NCI-H2081 treated with DMSO at 0.1 percent for 48 hours (cell line): ENCODE measurements at places on chromosomes 13 and 19.

- no peak for DNase-seq
Measured at GRCh38 chr13:19860884-19861655, 2.4 kb downstream of the ZMYM5 start.

DNA sequence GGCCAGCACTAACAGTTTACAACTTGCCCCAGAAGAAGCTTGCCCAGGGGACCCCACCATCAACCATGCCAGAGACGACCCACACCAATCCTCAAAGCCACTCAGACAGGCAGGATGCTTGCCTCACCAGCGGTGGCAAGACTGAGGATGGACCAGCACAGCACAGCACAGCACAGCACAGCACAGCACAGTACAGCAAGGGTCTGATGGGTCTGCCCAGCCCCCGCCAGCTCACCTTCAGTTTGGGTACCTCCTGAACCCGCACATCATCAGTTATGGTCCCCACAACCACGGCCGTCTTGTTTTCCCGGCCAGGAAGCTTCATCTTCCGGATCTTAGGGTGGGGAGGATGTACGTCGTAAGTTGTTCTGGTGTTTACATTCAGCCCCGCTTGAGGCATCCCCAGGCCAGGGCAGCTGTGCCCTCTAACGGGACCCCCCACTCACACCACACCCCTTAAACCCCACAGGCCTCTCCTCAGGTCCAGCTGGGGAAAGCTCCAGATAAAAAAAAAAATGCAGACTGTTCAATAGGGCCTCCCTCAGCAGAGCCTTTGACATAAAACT, 1.7 kb upstream of the FAM83E start:
- no peak for DNase-seq

DNA sequence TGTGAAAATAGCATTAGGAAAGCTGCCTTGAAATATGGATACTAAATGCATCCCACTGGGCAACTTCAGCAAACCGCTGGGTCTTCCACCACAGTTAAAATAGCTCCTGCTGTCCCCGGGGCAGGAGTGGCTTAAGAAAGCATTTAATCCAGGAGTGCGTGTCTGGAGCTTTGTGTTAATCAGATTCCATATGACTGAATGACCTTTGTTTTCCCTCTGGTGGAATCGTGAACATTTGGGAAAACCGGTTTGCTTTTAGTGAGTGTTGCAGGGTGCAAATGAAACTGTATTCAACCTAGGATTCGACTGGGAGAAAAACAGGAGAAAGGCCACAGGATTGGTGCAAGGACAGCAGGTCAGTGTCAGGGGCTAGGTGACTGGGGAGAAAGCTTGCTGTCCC, 237.6 kb upstream of the MAB21L1 start:
- no peak for DNase-seq

- no peak for DNase-seq
Measured at GRCh38 chr13:108304170-108305016, 34.9 kb downstream of the TNFSF13B start.

- no peak for DNase-seq
Measured at GRCh38 chr13:85436029-85436428, 363.2 kb downstream of the SLITRK6 start.

GRCh38 chr13:83065108-83065507, 817.2 kb downstream of the SLITRK1 start:
- DNase-seq, result no peak

GRCh38 chr19:33868076-33868735, 71.5 kb downstream of the KCTD15 start:
- DNase-seq, result no peak

- DNase-seq, result no peak
Measured at GRCh38 chr19:46828484-46828883, 22.2 kb downstream of the AP2S1 start.

- DNase-seq, result no peak
Measured at GRCh38 chr13:59088716-59089115, 1075.0 kb downstream of the DIAPH3 start.

DNA sequence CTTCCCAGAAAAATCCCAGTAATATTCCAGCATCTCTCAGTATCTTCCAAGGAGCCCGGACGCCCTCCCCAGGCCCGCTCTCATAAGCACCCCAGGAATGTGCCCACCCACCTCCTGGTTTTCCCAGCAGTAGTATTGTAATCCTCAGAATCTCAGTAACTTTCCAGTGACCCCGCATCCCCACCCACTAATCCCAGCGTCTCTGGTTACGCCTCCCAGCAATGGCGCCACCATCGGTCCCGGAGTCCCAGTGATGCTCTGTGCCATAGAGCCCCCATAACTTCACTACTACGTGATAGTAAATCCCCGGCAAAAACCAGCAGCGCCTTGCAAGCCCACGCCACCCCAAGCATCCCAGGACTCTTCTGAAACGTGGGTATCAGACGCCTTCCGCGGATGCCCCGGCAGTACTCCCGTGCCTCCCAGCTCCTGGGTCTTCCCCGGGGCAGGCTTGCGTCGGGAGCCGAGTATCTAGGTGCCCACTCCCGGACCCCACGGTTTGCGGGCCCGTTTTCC, 928 bp upstream of the PNPLA6 start:
- DNase-seq, result no peak

- DNase-seq, result no peak
Measured at GRCh38 chr13:37656247-37656940, 57.8 kb upstream of the POSTN start.

DNA sequence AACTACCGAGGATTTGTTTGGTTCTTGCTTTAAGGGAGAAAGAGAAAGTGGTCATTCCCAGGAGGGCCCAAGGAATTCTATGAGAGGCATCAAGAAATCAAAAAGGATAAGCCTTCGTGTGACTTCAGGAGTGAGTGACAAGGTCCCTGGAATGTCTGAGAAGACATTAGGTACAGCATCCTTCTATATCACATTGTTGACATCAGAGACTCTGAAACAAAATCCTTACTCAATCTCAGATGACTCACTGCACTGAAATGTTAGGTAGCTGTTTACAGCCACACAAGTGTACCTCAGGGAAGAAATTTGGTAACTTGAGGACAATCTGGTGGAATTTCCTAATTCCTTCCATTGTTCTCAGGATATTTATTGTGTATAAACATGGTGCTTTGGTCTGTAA, 7.9 kb upstream of the LGALS14 start:
- DNase-seq, result no peak

DNA sequence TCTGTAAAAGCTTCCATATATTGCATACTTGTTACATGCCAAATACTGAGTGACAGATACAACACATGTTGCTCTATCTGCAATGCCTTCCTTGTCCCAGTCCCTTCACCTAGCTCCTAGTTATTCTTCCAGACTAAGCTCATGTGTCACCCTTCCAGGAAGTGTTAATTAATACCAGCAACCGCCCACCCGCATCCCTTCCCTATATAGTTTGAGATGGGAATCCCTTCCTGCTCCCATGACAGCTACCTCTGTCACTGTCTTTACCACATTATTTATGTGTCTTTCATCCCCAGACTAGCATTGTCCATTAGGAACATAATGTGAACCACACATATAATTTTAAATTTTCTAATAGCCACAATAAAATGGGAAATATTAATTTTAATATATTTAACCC, 49.5 kb upstream of the FRY start:
- DNase-seq, result no peak

DNA sequence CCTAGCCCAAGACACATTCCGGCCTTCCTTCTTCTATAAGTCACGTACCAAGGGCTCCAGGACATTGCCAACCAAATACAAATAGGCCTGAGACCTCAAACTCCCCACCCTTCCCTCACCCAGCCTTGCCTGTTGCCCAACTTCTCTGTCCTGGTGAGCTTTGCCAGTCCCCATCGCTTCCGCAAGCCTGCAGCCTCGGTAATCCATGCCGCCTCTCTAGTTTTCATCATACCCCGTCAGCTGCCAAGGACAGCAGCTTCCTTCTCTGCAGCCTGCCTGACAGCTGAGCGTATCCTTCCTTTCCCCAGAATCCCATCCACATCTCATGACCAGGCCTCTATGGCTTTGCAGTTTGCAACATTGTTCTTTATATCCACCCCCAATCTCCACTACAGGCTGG, 36.6 kb upstream of the POMP start:
- DNase-seq, result no peak

DNA sequence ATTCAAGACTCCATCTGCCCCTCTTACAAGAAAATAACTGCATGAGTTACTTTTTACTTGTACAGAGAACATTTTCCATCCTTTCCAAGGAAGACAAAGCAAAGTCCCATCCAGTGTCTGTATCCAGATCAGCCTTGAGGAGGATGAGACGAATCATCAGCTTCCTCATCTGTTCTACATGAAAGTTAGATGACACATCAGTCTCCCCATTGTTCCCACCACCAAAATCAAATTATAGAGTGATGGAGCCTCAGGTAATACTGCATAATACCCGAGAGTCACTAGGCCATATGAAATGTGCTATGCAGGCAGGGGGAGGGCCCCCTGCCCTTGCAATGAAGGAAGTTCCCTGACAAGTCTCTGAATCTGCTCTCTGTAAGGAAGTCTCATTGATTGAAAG, 1244.6 kb upstream of the SLC10A2 start:
- no peak for DNase-seq

DNA sequence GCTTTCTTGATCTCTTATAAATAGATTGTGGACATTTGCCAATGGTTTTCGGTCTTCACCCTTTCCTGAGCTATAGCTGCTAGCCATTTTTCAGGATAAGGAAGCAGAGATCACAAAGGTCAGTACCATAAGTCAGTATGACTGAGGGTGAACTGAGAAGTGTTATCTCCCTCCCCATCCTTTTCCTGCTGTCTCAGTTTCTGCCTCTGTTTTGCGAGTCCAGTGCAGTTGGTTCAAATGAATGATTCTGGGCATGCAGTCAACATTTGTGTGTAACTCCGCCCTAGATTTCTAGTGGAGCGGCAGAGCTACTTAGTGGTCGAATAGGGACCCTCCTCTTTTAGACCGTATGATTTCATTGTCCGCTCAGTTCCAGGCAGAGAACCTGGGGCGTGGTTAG, 460.8 kb upstream of the ARGLU1 start:
- DNase-seq, result no peak

- DNase-seq, result no peak
Measured at GRCh38 chr13:74266309-74266708, 132.1 kb upstream of the KLF12 start.

GRCh38 chr19:21492947-21493906, 12.2 kb upstream of the ZNF429 start:
- DNase-seq, result no peak

- no peak for DNase-seq
Measured at GRCh38 chr13:68810660-68811059, 1297.0 kb upstream of the ATXN8OS start.

DNA sequence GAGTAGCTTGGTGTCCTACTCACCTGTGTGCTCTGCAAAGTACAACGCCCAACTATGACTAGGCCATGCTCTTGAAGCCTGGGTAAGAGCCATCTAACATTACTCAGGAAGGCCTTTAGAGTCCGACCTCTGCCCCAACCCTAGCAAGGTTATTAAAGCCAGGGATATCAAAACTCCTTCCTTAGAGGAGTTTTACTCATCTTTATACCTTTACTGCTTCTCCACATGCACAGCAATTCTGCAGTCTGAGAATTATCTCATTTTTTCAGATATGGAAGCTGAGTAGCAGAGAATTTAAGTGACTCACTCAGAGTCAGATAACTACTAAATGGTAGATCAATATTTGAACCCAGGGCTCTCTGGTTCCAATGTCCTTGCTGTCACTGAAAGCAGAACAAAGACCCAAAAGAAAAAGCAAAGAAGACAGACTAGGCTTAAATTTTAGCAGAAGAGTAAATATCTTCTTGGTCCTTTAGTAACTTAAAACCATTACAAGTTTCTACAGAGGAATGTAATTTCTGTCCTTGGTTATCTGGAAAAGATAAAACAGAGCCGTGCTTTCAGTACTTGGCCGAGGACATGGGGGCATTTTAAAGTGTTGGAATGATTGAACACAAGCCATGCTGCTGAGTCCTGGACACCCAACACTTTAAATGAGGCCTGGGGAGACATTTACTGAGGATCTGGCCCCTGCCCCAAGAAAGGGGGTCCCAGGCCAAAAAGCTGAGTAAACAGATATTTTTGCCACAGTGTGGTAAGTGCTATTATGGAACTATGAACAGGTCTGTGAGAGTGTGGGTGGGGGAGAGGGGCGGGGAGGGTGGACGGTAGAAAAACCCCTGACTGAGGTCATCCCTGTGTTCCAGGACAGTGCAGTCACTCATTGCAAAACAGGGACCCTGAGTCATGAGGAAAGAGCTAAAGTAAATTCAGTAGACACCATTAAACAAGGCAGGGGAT, 18.4 kb upstream of the KPNA3 start:
- DNase-seq, result no peak

DNA sequence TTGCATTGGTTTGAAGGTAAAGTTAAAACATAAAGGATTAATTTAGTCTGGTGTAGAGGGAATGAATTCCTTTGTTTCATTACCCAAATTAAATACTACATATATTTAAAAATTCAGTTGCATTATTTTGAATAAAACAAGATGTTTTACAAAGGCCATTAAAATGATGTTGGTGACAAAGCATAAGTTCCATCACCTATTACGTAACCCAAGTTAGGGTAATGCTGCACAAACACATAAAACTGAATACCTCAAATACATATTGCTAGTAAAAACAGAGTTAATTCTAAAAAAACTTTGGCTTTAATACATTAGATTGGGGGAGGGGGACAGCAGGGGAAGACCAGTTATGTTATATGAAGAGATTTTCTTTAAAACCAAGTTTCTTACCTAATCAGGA, 80.3 kb downstream of the SERP2 start:
- no peak for DNase-seq

- DNase-seq, result no peak
Measured at GRCh38 chr19:36113894-36114720, 568 bp downstream of the POLR2I start.

- DNase-seq, result no peak
Measured at GRCh38 chr19:31266731-31267130, 82.5 kb downstream of the TSHZ3 start.

- no peak for DNase-seq
Measured at GRCh38 chr19:11361037-11361770, 6.0 kb downstream of the PLPPR2 start.

DNA sequence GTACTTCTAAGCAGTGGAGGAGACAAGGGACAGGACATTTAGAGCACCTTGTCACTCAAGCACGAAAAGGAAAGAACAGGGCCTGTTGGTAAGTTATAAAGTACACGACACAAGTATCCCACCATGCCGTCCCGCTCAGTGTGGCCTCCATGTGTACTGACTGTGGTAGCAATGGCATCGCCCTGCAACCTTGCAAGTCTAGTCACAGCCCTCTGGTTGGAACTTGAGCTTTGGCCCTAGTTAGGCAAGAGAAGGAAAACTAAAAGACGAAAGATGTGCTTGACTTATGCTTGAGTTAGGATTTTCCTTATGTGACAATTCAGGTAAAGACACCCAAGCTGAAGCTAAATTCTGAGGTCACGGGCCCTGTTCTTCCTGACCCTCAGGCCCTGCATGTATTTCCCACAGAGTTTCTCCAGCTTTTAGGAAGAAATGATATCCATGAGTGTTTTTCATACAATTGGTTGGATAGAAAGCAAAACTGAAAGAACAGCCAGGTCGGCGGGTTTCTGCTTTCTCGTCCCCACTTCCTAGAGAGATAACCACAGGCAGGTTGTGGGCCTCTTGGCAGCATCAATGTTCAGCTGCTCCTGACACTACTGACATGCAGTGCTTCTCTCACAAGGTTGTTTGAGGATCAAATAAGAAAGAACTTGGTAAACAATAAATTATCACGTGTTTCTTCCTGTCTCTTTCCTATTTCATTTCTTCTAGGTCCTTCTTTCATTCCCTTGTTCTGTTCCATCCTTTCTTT, 216.2 kb downstream of the IRS2 start:
- no peak for DNase-seq

GRCh38 chr13:31835932-31836331, 96.6 kb downstream of the RXFP2 start:
- DNase-seq, result no peak

GRCh38 chr19:33690378-33691029, 68.8 kb downstream of the CHST8 start:
- DNase-seq, result no peak
